ENCODE measurements at places on chromosomes 6 and 20.

DNA sequence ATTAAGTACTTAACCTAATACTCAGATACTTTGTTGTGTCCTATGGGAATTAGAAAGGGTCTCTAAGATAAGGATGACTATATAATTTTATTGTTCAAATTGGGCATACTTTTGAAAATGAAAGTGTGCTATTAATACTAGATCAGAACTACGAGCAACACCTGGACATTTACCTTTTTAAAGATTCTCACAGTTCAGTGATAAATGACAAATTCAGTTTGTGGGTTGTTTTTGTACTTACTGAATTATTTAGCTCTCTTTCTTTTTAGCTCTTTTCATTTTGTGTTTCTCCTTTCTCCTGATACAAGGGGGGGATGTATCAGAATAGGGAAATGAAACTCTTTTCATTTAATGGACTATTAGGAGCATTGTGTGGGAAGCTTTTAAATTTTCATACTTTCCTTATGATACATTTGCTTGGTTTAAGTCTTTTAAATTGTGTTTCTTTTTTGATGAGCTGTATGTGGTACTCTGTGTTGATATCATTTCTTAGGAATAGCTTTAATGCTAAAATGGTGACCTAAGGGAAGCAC is 47.5 kb downstream of the PHF3 start:
- no peak for DNase-seq

DNA sequence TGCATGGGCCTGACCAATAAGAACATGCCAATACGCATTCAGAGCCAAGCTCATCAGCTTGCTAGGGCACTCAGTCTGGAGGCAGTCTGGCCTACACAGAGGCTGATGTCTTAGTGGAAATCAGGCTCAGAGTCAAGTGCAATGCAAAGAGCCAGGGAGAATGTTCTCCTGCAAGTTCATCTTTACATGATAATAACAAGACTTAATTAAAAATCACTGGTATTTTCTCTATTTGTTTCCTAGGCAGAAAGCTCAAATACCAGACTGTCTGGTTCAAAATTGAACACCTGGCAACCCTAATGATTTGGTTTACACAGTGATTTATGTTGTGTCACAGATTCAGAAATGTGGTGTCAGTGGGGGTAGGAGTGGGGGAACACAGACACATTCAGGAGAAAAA is 689.3 kb upstream of the FLRT3 start:
- DNase-seq: no peak

DNA sequence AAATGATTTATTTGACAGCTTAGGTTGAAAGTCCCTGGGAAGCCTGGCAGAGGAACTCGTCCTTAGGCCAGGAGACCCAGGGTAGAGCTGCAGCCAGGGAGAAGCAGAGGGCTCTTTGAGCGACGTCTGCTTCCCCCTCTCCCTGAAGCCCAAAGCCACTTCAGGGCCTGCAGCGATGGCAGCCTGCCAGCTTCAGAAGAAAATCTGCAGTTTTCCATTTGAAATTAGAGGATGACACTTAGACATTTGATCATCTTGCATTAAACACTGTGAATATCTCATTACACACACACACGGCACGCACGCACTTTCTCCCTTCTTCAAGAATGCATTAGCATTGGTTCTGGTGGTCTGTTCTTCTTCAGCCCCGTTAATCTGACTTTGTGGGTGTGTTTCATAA is 96.5 kb downstream of the PLEKHG1 start:
- DNase-seq: no peak

GRCh38 chr6:107600936-107601335 is 111.0 kb downstream of the SOBP start:
- no peak for DNase-seq

GRCh38 chr6:113564371-113565171 is 292.6 kb upstream of the MARCKS start:
- DNase-seq: no peak

GRCh38 chr6:143195349-143195845 is 134.7 kb downstream of the AIG1 start:
- no peak for DNase-seq

- peak; percentile 34 for DNase-seq
Measured at GRCh38 chr6:116010790-116011401, 49.8 kb downstream of the FRK start.

GRCh38 chr20:52534616-52535015 is 343.0 kb upstream of the ZFP64 start:
- no peak for DNase-seq

DNA sequence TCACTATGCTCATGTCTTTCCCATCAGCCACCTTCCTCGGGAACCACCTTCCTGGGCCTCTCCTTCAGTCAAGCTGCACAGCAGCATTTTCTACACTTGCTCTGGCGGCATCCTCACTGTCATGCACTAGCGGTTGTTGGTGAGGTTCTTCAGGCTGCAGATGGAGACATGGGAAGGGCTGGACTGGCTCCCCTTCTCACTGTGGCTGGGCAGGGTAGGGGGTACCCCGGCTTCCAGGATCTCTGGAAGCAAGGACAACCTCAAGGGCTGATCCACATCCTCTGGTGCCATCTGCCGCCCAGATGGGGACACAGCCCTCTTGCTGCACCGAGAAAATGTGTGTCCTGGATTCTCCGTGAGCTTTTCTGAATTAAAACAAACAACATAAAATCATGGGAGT is 180.1 kb upstream of the RNF24 start:
- no peak for DNase-seq

GRCh38 chr6:35742842-35743241 is 6.0 kb downstream of the ARMC12 start:
- DNase-seq: no peak

DNA sequence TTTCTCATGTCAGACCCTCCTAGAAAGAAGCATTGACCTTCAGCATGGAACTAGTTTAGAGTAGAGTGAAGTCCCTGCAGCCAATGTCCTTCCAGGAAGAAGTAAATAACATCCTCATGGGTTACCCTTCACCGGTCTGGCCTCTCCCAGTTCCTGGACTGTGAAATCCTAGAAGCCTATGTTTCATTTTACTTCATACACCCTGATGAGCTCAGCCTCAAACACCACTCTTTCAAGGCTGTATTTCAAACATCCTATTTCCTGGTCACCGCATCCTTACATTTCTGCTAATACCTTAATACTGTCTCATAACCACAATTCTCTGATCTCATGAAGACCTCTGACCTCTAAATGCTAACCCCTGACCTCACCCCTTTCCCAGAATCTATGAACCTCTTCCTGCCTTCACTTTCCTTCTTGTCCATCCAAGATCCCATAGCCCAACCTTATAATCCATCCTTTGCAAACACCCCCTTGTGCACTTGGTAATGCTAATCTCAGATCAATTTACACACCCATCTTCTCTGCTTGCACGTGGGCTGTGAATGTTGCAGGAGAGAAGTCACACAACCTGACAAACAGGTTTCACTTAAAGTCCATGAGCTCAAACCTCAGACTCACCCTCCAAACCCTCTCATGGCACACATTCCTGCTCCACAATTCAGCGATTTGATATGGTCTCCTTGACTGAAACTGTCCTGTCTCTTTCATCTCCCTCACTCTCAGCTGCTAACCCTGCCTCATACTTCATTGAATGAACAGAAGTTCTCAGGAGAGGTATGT is 30.2 kb downstream of the SLC2A10 start:
- no peak for DNase-seq

GRCh38 chr20:53943522-53944291 is 126.7 kb downstream of the BCAS1 start:
- DNase-seq: peak; percentile 17

- no peak for DNase-seq
Measured at GRCh38 chr20:53291548-53291947, 302.1 kb downstream of the ZNF217 start.

- DNase-seq: no peak
Measured at GRCh38 chr6:107698146-107698545, 126.0 kb downstream of the SCML4 start.

DNA sequence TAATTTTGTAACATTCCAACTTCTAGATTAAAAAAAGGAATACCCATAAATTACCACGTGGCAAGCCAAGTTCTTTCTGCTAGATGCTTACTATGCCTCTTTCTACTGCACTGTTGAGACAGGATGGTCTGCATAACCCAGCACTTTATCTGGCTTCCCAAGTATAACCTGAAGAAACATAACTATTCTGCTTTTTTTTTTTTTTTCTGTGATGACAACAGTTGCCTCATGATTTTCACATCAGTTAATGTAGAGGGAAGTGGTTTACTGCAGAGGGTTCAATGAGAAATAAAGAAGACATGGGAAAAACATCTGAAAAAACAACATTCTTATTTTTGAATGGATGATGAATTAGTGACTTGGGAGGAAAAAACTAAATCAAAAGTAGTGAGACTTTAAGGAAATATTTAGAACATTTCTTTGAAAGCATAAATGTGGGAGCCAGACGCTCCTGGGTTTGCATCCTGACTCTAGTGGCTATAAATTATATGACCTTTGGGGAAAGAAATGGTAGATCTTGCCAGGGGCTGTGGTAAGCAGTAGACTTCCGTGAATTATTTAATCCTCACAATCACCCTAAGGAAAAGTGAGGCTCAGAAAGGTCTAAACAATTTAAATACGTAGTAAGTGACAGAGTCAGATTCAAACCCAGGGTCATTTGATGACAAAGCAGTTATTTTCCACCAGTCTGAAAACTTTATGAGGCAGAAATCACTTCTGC is 230.7 kb downstream of the PHACTR1 start:
- DNase-seq: no peak

- no peak for DNase-seq
Measured at GRCh38 chr6:118400582-118400981, 147.5 kb upstream of the PLN start.

- DNase-seq: no peak
Measured at GRCh38 chr6:163930012-163930411, 515.5 kb downstream of the QKI start.

DNA sequence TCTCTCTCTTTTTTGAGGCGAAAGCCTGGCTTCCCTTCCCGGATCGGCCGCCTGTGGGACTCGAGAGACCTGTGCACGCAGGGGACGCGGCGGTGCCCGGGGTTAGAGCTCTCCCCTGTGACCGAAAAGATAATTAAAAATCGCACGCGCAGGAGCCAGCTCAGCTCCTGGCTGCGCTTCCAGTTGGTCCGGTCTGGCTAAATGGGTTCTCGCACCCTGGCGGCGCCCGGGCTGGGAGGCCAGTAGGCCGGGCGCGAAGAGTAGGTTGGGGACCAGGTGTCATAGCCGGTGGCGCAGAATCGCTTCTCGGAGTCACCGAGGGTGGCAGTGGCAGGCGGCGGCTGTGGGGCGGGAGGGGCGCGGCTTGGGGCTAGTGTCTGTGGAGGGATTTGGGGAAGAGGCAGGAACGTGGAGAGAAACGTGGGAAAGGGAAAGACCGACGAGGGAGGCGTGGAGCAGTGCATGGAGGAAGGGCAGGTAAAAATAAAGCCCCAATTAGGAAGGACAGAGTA is 41.9 kb upstream of the SUPT3H start:
- peak; percentile 41 for DNase-seq

All from effector CD4-positive, alpha-beta T cell (primary cell).